NCI-H1417 treated with DMSO at 0.1 percent for 48 hours (cell line): ENCODE measurements at places on chromosomes 3 and 15.

- no peak for DNase-seq
These were observed 3.7 kb upstream of the CCR2 start for GRCh38 chr3:46350262-46350565.

GRCh38 chr15:29220852-29221251, 48.8 kb downstream of the NSMCE3 start:
- no peak for DNase-seq

DNA sequence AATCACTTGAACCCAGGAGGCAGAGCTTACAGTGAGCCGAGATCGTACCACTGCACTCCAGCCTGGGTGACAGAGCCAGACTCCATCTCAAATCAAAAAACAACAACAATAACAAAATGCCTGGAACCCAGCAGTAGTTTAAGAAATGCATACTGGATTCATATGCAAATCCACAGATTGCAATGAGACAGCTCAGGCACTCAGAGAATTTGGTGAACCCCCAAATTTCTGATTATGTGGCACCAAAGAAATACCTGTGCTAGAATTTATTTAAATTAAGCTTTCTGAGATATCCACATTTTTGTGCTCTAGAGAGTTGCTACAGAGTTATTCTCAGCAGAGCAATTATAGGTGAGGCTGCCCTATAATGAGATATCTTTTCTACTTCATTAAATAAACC, 29.7 kb downstream of the SPATA16 start:
- no peak for DNase-seq

- no peak for DNase-seq
These were observed 13.3 kb upstream of the STARD5 start for GRCh38 chr15:81337241-81337640.

DNA sequence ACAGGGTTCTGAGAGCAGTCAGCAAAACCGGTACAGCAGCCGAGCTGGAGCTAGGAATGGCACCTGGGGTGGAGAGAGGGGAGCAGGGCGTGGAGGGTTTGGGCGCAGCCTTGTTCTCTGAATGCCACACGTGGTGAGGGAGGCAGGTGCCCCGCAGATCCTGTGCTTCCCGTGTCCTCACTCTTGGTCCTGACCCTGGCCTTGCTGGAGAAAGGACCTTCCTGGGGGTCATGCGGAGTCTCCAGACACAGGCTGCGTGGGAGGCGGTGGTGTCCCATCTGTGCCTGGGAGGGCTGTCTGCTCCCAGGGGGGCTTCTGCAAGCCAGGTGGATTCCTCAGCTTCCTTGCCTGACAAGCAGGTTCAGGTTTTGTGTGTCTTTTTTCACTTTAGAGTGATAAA, 244.7 kb upstream of the LYSMD4 start:
- DNase-seq = no peak

DNA sequence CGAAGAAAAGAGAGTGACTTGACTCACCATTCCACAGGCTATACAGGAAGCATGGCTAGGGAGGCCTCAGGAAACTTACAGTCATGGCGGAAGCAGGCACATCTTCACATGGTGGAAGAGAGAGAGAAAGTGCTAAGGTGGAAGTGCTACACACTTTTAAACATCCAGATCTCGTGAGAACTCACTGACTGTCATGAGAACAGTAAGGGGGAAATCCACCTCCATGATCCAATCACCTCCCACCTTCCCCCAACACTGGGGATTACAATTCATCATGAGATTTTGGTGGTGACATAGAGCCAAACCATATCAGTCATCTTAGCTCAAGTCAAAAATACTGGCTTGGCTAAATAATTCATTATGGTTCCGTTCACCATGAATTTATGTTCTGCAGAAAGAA, 45.3 kb upstream of the NEDD4 start:
- no peak for DNase-seq

- no peak for DNase-seq
These were observed 10.9 kb upstream of the OXTR start for GRCh38 chr3:8780279-8780678.

DNA sequence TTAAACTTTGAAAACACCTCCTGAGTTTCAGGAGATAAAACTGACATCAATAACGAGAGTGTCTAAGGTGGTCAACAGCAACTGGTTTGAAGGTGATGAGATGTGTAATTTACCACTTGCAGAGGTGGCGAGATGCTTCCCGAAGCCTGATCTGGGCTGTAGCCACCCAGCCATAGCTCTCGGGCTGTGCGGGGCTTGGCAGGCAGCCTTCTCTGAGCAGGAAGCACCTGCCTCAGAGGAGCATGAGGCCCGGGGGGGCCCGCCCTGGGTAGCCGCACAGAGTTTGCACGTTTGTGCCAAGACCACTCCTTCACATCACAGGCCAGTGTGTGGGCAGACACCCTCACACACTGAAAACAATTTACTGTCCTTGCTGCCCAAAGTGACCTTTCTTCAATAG, 220.3 kb downstream of the CACNA2D3 start:
- no peak for DNase-seq

DNA sequence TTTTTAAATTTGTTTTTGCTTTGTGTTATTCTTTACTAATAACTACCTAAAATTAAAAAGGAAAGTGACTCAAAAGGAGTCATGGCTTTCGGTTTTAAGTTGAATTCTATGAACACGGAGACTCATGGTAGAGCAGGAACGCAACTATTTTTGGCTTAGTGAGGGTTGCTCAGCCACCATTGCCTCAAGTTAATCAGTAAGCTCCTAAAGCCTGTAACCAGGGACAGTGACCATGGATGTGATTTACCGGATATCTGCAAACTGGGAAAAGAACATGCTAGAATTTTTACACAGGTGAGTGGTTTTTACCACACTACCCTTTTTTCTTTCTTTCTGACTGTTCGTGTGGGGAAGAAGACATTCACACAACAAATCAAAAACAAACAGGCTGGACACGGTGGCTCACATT, 11.8 kb downstream of the SLC12A8 start:
- DNase-seq = no peak

DNA sequence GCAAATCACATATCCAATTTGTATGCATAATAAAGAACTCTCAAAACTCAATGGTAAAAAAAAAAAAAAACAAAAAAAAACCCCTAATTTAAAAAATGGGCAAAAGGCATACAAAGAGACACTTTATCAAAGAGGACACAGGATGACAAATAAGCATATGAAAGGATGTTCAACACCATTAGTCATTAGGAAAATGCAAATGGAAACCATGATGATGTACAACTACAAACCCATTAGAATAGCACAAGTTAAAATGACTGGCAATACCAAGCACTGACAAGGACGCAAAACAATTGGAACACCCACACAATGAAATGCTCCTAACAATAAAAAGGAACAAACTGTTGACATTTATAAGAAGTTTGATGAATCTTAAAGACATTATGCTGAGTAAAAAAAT, 63.4 kb upstream of the ADAMTS17 start:
- no peak for DNase-seq

GRCh38 chr3:100395679-100396431, 5.0 kb downstream of the TOMM70 start:
- no peak for DNase-seq

DNA sequence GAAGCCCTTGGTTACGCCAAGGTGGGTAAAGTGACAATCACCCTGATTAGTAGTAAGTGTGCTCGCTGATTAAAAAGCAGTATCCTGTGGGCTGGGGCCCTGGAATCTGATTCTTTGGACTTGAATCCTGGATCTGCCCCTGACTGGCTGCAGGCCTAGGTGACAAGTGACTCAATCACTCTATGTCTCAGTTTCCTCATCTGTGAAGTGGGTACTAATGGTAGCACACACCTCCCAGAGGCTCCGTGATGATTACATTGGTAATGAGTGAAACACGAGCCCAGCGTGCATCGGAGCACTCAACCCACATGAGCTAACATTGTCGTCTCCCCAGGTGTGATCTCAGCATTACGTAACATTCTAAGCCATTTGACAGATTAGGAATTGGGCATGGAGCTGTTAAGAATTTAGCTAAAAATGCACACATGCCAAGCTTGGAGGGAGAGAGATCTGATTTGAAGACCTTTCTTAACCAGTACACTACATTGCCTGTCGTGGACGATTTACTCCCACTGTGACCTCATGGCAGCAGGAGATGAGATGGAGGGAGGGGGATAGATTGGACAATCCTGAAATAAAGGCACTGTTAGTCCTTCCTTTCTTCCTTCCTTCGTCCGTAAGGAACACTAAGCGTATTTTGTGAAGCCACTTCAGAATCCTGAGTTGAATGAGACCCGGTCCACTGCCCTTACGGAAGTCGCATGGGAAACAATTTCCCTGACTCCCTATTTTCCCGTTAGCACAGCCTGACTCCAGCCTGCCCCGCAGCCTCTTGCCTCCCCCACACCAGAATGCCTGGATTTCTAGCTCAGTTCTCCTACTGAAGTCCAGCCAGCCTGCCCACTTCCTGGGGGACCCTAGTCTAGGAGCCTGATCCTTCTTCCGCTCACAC, 32.1 kb downstream of the MGLL start:
- DNase-seq = no peak

GRCh38 chr15:39193611-39194010, 387.3 kb upstream of the THBS1 start:
- DNase-seq = no peak
